T follicular helper cell (primary cell): ENCODE measurements at places on chromosomes 2 and 18.

DNA sequence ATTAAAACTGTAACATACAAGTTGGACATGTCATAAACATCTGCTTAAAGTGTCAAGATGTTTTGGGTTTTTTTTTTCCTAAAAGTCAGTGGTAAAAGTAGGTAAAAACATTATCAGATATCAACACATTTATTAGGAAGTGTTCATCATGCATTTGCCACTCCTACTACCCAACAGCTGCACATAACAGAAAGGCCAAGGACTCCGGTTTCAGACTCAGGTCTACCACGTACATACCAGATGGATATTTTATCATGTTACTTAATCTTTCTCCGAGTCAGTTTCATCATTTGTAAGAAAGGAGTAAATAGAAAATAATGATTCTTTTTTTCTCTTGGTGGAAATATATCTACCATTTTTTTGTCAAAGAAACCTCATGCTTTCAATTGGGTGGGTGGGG lies 192.3 kb downstream of the UBE2E3 start:
- DNase-seq: no peak

DNA sequence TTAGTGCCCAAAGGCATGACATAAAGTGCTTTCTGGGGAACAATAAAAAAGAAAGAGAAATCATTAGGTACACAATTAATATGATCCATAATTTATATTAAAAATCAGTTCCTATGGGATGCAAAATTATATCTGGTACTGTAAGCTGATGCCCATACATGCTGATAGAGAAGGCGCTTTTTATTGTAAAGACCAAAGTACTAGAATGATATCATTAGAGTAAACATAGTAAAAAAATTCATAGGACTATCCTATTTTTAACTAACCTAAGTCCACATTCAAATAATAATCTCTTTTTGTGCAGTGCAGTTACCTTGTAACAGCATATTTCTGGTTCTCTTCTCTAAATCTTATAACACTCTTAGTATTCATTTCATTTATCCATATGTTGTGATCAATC lies 252.2 kb downstream of the ASXL3 start:
- DNase-seq: no peak

DNA sequence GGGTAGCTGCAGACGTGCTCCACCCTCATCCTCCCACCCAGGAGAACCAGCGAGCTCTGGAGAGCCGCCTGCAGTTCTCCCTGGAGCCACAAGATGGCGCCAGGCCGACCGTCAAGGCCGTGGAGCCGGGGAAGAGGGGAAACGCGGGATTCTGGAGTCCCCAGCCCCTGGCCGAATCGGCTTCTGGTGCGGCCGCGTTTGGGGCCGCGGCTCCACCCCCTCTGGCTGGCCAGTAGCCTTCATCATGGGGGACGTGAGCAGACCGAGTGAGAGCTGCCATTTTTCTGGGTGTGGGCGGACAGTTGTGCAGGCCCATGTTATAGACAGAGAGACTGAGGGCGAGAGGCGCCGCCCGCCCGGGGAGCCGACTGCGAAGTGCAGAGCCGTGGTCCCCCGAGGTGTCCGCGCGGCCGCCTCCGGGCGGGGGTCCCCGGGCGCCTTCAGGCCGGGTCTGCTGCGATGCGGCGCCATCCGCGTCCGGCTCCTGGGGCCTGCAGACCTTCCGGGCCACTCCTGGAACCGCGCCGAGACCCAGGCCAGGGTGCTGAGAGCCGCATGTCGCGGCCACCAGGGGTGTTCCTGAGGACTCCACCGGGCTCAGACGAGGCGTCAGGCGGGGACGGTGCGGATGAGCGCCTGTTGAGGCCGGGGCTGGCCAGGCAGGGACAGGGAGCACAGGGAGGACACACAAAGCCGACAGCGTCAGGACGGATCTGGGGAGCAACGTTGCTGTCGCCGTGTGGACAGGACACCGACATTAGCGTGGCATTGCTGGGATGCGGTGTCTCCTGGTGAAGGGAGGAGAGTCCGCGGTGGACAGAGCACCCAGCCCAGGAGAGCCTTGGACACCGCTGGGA lies 418.2 kb upstream of the HS6ST1 start:
- peak; percentile 24 for DNase-seq

DNA sequence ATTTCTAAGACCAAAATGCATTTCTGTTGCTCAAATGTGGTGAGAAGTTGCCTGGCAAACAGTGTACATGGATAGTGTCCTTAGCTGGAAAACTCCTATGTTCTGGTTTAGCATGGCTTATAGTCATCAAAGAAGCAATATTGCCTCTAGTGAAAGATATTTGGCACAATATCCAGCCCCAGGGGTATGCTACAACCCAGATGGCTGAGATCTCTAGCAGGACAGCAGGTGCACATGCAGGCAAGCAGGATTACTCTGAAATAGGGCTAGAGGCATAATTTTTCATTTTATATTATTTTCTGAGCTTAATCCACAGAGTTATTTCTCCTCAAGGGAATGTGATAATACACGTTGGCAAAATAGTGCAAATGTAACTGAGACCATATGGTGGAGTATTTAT lies 34.0 kb downstream of the CCDC195 start:
- DNase-seq: no peak

- no peak for DNase-seq
Observed at GRCh38 chr18:34709750-34710441, at the start of gene DTNA. TSS of gene DTNA (plus strand) at chr18:34710298. CDS start at chr18:34755977, 45,679 bp downstream.

DNA sequence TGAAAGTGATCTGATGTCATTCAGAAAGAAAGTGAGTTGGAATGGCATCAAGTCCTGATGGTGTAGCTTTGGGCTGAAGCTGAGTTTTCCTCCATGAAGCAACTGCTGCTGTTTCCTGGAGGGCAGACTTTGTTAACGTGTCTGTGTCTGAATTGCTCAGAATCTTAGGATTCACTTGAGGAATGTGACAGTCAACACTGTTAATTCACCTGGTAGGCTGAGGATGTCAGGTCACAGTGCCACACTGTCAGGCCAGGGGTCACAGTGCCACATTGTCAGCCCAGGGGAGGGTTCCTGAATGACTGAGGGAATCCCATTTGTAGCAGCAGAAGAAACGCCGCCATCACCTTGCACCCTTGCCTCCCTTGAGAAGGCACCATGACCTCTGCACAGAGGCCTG lies 39.4 kb downstream of the LYPD6B start:
- DNase-seq: no peak

- DNase-seq: no peak
Observed at GRCh38 chr2:240258685-240259084, 118.2 kb upstream of the OTOS start.

DNA sequence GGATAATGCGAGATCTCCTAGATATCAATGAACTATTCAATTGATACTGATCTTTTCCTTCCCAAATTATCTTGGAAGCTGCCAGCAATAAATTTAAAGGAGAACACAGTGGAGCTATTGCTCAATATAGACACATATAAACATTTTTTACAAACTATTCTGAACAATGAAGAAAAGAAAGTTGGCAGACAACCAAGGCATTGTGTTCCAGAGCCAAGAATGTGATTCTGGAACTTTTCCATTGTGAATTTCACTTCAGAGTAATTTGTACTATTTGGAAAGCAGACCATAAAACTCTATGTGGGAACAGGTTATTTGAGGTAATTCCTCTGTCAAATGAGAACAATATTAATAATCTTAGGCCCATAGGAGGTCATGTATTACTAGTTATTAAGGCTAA lies 588.2 kb downstream of the IRS1 start:
- DNase-seq: no peak

DNA sequence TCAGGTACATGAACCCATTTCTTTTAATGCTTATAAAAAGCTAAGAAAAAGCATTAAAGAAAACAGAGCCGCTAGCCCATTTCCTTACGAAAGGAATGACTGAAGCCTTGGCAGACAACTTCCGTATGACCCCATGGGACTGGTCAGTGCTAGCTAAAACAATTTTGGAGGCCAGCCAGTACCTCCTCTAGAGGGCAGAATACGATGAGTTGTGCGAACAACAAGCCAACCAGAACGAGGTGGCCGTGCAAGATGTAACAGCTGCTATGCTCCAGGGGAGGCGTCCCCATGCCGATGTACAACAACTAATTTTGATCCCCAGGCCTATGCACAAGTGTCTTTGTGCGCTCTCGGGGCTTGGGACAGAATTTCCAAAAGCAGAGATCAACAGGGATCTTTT lies 16.7 kb downstream of the MAP3K2 start:
- DNase-seq: no peak

- DNase-seq: no peak
Observed at GRCh38 chr2:65386989-65387388, 45.4 kb downstream of the SPRED2 start.

DNA sequence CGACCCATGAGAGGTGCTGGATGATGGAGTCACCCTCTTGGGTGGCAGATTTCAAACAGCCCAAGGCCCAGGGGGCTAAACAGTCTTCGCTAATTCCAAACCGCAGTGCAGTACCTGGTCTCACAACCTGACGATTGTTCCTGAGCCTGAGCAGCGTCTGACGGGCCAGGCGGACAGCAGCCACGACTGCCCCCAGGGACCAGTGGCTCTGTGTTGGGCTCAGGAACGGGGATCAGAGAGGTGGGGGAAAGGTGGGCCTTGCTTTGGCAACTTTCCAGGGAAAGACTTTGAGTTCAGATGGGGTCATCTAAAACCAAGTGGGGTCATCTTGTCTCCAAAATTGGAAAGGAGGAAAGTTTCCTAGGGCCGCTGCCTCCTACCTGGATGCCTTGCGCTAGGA lies 492 bp downstream of the COLEC11 start:
- DNase-seq: no peak

GRCh38 chr2:237060534-237061312 lies 25.0 kb upstream of the COPS8 start:
- no peak for DNase-seq

- DNase-seq: no peak
Observed at GRCh38 chr2:176892676-176893226, 319.8 kb upstream of the HNRNPA3 start.

DNA sequence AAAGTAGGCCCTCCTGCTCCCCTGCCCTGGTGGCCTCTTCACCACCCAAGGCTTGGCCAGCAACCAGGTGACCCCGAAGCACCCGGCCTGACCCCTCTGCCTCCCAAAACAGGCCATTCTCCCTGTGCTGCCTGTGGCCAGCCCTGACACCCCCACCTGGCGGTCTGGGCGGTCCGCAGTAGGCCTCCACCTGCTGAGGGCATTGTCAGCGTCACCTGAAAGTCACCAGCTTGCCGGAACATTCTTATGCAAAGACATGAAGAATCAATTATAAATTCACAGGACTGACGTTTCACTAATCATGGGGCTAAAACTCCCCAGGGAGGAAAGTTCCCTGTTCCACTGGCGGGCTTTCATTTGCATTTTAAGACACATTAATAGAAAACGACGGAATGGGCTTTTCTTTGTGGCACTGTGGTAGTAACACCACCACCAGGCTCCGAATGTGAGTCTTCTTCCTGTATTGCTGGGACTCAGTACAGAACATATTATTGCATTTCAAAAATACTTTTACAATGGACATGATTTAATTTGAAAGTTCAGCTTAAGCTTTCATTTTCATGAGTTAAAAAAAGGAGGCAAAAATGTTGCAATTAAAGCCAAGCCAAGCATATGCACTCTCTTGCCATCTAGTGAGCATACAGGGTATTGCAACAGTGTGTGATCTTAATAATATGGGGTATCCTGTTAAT lies 57.4 kb downstream of the ADI1 start:
- no peak for DNase-seq

DNA sequence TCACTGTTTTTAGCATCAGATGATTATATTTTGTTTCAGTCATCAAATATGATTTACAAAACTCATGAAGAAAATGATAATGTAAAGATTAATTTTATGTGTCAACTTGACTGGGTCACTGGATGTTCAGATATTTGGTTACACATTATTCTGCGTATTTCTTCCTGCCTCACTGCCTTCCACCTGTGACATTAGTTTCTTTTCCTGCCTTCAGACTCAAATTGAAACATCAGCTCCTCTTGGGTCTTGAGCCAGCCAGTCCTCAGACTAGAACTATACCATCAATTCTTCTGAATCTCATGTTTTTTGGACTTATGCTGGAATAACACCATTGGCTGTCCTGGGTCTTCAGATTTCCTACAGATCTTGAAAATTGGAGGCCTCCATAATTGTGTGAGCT lies 96.7 kb downstream of the ZNF385B start:
- DNase-seq: no peak

GRCh38 chr2:96895032-96895745 lies 25.3 kb upstream of the SEMA4C start:
- no peak for DNase-seq
